Muscle of back (tissue), 13 donors: ENCODE measurements at places on chromosomes 1 and 21. TPM values are rescaled to one million over a fixed set of nuclear protein-coding genes. Genes with fewer than 3 reads are reported as not detected.

TIE1 gene
- polyA plus RNA-seq: 56.4 TPM

- no peak for DNase-seq
Measured at GRCh38 chr1:11237356-11237755, 25.0 kb downstream of the MTOR start.

LINGO4 gene
- 0.07 TPM for polyA plus RNA-seq

OR2T29 gene
- not detected for polyA plus RNA-seq

PGBD5 gene
- polyA plus RNA-seq: 14.5 TPM

IRF6 gene
- 0.63 TPM for polyA plus RNA-seq

DNA sequence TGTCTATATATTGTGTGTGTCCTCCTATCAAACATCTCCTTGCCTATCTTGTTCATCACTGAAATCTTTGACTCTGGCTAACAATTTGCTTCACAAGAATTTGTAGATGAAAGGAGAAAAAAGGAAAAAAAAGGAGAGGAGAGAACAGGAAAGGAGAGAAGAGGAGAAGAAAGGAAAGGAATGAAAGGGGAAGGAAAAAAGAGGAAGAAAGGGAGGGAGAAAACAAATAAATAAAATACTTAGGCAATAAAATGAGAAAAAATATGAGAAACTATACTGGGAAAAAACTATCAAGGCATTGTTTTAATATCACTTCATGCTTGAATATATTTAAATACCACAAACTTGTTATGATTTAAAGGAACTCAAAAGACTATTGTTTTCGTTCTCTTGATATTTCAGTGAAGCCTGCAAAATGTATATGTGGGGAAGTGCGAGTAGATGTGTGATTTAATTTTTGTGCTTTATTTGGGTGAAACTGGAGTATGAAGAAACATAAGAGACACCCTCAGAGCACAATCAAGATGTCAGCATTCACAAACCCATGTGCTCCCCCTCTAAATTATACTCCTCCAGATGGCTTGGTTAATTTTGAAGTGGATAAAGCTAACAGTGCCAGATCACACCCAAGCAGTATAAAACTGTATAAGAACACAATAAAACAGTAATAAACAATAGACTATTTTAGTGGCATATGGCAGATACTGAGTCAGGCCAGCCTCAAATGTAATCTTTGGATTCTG, 205.7 kb upstream of the SAMSN1 start:
- DNase-seq: no peak

DNA sequence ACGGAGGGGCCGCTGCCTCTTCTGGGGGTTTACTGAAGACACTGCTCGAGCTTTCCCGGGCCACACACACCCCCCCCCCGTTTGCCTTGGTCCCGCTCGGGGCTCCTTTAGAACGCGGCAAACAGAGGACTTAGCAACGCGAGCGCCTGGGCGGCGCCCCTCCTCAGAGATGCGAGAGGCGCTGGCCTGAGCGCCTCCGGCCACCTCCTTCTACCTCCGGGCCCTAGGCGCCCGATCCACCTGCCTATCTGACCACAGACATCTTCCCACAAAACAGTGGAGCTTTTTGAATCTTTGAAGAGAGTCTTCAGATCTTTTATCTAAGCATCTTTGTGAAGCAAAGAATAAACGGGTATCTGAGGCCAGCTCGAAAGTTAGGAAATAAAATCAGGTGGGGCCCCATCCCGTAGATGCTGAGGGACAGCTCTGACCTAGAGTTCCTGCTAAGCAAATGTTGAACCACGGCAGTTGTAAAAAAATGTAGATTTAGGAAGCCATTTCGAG, 436 bp upstream of the TTLL7 start:
- peak; percentile 89 for DNase-seq

DNA sequence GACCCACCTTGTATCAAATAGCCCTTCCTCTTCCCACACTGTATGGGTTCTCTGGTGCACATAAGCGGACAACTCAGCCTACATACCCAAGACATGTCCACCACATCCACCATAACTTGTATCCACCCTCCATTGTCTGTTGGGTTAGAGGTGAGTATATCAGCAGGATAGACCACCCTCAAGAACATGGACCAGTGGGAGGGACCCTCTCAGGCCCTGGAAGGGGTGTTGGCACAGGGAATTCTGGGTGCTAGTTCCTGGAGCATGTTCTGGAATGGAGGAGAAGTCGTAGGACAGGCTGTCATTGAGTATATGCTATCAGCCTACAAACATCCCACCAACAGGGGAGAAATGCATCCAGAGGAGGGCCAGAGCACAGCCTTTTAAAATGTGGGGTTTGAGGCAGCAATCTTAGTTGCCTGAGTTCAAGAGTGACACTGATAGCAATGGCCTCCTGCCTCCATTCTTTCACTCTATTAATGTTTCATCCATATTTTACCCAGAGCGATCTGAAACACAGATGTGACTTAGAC, 7.5 kb downstream of the CD55 start:
- no peak for DNase-seq

SAMD13 gene
- polyA plus RNA-seq: 5.7 TPM

DNA sequence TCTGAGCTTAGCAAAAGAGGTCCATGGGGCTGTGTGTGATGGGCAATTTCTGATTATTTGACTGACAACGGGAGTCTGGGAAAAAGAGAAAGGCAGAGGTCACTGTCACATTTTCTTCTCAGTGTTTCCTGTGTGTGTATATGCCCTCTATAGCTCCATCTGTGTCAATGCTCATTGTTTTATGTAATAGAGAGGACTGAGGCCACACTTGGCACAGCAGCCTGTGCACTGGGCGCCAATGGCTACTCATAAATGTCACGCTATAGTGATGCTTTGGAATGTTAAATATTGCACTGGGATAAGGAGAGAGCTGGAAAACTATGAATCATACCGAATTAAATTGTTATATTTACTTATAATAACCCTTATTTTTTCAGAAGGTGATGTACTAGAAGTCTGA, 365.4 kb downstream of the NEGR1 start:
- no peak for DNase-seq

HTR6 gene
- not detected for polyA plus RNA-seq

RIPK4 gene
- 0.49 TPM for polyA plus RNA-seq

DNA sequence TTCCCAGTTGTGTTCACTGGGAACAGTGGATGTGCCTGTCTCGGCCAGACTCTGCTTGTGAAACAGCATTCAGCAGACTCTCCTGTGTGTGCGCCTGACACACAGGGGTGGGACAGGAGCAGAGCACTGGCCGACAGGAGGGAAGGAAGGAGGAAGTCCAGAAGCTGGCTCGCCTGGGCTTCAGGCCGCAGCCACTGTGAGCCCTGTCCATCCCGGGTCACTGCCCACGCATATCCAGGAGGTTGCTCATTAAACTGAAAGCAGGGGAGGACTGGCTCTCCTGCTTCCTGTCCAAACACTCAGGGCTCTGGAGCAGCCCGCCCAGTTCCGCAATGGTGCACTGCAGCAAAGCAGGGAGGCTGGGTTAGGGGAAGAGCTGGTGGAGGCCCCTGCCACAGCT, 218.7 kb upstream of the VAMP3 start:
- DNase-seq: no peak

DNA sequence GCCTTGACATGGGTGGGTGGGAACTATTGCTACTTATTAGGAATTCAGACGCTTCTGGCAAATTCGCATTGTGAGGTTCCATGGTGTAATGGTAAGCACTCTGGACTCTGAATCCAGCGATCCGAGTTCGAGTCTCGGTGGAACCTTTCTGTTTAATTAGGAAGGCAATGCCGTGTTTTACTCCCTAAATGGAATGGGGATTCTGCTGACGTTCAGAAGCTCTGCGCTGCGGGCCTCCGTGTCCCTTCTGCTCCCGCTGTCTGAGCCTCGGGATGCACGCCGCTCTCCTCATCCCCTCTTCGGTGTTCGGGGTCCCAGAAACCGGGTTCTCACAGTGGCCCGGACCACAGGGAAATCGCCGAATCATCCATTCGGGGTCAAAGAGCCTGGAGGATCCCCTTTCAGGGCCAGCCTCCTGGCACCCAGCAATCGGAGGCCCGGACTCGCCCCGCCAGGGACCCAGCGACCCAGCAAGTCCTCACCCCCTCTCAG, 280.3 kb downstream of the FAM72C start:
- no peak for DNase-seq

GRCh38 chr1:180157108-180157507, 2.4 kb downstream of the QSOX1 start:
- no peak for DNase-seq

- no peak for DNase-seq
Measured at GRCh38 chr1:41696381-41696780, 211.9 kb upstream of the EDN2 start.

DNA sequence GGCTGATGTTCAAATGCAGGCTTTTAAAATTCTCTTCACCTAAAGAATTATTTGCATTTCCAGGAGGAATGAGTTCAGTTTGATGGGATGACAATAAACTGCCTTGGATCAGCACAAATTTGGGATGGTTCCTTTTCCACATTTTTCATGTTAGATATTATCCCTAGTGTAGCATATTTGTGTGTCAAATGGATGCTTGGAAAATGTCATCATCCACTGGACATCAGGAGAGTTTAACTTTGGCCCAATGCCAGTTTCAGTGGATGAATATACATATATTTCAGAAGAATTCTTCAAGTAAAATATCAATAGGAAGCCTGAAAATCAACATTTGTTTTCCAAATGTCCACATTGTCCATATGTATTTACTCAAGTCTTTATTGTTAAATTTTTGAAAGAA, 116.5 kb upstream of the COL24A1 start:
- peak; percentile 64 for DNase-seq

LCE1A gene
- polyA plus RNA-seq: not detected

LCE1E gene
- not detected for polyA plus RNA-seq

- DNase-seq: no peak
Measured at GRCh38 chr1:6470132-6471085, 4.4 kb upstream of the TNFRSF25 start.

DNA sequence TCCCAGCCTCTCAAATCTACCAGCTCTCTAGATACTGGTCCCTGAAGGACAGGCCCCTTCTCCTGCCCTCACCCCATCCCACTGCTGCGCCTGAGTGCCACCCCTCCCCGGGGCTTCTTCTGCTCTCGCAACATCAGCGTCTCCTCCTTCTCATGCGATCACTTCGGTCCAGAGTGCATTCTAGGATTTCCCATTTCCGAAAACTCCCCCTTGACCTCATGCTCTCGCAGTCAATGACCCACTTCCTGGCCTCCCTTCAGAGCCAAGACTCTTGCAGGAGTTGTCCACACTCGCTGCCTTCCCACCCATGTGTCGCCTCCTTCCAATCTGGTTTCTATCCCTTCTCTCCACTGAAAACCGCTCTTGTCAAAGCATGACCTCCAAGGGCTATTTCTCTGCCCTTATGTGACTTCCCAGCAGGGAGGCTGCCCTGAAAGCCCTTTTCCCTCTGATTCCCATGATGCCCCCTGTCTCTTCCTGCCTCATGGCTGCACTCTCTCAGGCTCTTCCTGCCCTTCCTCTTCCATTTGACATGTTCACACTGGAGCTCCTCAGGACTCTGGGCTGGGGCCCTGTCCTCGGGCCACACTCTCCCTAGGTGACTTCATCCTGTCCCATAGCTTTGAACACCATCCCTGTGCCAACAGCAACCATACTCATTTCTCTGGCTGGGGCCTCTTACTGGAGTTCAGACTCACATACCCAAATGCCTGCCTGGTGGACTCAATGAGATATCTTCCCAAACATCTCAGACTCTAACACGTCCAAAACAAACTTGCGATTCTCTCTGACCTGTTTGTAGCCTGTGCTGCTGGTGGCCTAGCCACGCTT, 46.0 kb downstream of the LDLRAD2 start:
- no peak for DNase-seq

GRCh38 chr1:59015708-59016107, 231.9 kb upstream of the JUN start:
- no peak for DNase-seq

GRCh38 chr1:180928331-180929230, 15.9 kb downstream of the KIAA1614 start:
- DNase-seq: no peak

DNA sequence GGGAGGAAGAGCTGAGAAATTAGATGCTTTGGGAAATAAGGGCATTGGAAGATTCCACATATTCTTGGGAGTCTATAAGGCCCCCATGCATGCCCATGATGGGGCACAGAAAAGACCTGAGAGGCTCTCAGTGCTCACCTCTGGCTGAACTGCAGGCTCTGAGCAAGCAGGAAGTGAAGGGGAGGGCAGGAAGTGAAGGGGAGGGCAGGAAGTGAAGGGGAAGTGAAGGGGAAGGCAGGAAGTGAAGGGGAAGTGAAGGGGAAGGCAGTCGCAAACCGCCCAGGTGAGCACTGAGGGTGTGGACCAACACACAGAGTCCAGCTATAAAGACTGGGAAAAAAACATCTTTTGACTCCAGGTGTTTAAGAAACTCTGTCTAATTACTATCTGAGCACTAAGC, 3.5 kb downstream of the KRTAP10-9 start:
- no peak for DNase-seq

NBPF10 gene
- 1.7 TPM for polyA plus RNA-seq

VASH2 gene
- polyA plus RNA-seq: 43.5 TPM

GRCh38 chr21:40647706-40648105, 199.3 kb downstream of the DSCAM start:
- DNase-seq: peak; percentile 69

GRCh38 chr1:156684227-156684782, 7.1 kb upstream of the NES start:
- no peak for DNase-seq

CFHR3 gene
- 0.83 TPM for polyA plus RNA-seq

DNA sequence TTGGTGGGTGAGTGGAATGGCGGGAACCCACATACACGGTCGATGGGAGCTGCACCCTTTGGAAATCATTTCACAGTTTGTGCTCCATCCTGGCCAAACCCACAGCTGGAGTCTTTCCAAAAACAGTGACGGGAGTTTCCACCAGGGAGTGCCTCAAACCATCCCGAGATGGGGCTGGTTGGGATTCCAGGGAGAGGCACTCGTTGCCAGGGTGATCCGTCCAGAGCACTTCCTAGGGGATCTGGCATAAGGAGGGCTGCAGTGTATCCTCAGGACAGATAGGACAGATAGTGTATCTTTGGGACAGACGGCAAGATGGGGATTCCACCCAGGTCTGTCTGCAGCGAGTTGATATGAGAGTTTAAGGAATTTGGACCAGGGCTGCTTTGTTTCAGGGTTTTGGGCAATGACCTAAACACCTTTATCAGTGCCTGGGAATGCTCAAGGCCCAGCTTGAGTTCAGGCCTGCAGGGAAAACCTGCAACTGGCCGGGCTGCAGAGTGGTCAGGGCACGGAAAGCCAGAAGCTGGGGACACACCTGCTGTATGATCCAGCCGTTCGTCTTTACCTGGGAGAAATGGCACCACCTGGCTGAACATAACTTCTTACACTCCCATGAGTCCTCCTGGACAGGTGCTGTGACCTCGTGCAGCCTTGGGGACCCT, 3.4 kb upstream of the POFUT2 start:
- no peak for DNase-seq

GRCh38 chr1:155324717-155325602, 4.3 kb downstream of the RUSC1 start:
- peak; percentile 21 for DNase-seq

DNA sequence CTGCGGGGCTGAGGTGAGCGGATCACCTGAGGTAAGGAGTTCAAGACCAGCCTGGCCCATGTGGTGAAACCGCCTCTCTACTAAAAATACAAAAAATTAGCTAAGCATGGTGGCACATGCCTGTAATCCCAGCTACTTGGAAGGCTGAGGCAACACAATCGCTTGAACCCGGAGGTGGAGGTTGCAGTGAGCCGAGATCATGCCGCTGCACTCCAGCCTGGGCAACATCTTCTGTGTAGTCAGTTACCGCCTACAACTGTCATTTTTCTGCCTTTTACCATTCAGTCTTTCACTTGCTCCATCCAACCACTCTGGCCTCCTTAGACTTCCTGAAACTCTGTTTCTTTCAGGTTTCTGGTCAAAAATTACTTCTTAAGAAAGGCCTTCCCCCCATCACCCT, 2.2 kb downstream of the MYCBP start:
- no peak for DNase-seq

- no peak for DNase-seq
Measured at GRCh38 chr1:50531027-50531426, 107.8 kb upstream of the DMRTA2 start.

SLC35F3 gene
- polyA plus RNA-seq: 0.34 TPM
